ENCODE measurements at places on chromosomes 16 and 17. TPM values are rescaled to one million over a fixed set of nuclear protein-coding genes. Genes with fewer than 3 reads are reported as not detected.

EVPLL gene
- 2.8 TPM for total RNA-seq

CCDC200 gene
- not detected for total RNA-seq

DNA sequence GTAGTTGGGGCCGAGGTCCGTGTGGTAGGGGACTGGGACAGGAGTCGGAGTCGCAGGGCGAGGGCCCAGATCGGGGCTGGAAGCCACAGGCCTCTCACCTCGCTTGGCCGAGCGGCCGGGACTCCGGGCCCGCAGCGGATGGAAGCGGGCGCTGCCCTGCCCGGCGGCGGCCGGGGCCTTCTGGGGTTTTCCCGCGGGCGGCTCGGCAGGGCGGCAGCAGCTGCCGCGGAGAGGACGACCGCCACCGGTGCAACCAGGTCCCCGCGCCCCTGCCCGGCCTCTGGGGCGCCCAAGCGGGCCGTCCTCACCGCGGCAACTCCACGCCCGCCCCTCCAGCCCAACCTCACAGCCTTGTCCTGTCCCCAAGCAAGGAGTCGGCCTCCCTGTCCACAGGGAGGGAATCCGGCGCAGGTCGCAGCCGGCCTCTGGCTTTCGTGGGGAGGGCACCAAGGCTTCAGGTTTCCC, 15.6 kb upstream of the UTP6 start:
- H3K4me1 ChIP-seq = no peaks in the 10 kb centered on the region
- no peaks in the 10 kb centered on the region for H3K36me3 ChIP-seq
- peaks cover 34% of the 10 kb centered on the region for H3K27me3 ChIP-seq
- no peak for DNase-seq
- no peak overlapping the region for H3K4me3 ChIP-seq

CCL11 gene
- 1.1 TPM for total RNA-seq

RNF222 gene
- not detected for total RNA-seq

- peak overlapping the region; percentile 71 for H3K4me3 ChIP-seq
- no peak for DNase-seq
- H3K4me1 ChIP-seq = peaks cover 68% of the 10 kb centered on the region
- H3K27me3 ChIP-seq = no peaks in the 10 kb centered on the region
- peak overlapping the region; percentile 90 for H3K27ac ChIP-seq
- H3K36me3 ChIP-seq = no peaks in the 10 kb centered on the region
Observed at GRCh38 chr17:78734793-78735641, 47.1 kb downstream of the CYTH1 start.

- H3K27ac ChIP-seq = peak overlapping the region; percentile 76
- peak overlapping the region; percentile 55 for H3K4me3 ChIP-seq
- peaks cover 23% of the 10 kb centered on the region for H3K36me3 ChIP-seq
Observed at GRCh38 chr17:76272541-76273444, 7.6 kb downstream of the UBALD2 start.

DNA sequence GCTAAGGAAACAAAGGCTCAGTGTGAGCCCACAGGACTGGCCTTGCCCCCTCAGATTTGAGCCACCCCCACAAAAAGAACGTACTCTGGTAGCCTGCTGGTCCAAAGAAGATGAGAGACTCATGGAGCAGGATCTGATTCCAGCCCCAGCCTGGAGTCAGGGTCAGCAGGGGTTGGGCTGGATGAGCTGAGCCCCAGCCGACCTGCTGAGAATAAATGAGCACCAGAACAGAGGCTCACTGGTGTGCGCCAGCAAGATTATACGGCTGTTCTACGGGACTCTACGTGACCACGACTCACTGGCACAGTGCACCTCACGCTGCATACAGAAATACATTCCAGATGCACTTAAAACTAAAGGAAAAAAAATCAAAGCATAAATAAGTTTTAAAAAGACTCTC, 186.0 kb upstream of the RPL38 start:
- no peak for DNase-seq
- no peaks in the 10 kb centered on the region for H3K36me3 ChIP-seq
- no peak overlapping the region for H3K27ac ChIP-seq
- no peak overlapping the region for H3K4me3 ChIP-seq
- H3K27me3 ChIP-seq = peaks cover 13% of the 10 kb centered on the region

TERB1 gene
- not detected for total RNA-seq

- no peak overlapping the region for H3K4me3 ChIP-seq
- H3K36me3 ChIP-seq = no peaks in the 10 kb centered on the region
- DNase-seq = peak; percentile 73
Observed at GRCh38 chr17:64180089-64181073, 50.4 kb upstream of the ERN1 start.
